ENCODE measurements at places on chromosomes 4 and X.

GRCh38 chr4:137896221-137896737, 345.9 kb downstream of the SLC7A11 start:
- DNase-seq = no peak

GRCh38 chrX:17552044-17552650, 177.1 kb downstream of the NHS start:
- DNase-seq = no peak

GRCh38 chr4:128600410-128600809, 209.1 kb upstream of the JADE1 start:
- DNase-seq = no peak

- DNase-seq = no peak
Observed at GRCh38 chr4:164134388-164134787, 619.5 kb upstream of the SMIM31 start.

DNA sequence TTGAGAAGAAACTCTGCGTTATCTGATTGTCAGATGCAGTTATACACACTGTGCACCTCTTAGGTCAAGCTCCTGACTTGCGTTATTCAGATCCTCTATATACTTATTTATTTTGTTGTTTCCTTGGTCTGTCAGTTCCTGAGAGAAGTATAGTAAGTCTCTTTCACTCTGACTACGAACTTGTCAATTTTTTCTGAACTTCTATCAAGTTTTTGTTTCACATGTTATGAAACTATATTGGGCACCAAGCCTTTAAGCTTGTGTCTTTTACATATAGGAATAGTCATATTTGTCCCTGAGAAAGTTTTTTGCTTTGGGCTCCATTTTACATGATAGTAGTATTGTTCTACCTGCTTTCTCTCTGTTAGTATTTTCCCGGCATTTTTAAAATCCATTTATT, 31.7 kb downstream of the ZNF275 start:
- DNase-seq = no peak

DNA sequence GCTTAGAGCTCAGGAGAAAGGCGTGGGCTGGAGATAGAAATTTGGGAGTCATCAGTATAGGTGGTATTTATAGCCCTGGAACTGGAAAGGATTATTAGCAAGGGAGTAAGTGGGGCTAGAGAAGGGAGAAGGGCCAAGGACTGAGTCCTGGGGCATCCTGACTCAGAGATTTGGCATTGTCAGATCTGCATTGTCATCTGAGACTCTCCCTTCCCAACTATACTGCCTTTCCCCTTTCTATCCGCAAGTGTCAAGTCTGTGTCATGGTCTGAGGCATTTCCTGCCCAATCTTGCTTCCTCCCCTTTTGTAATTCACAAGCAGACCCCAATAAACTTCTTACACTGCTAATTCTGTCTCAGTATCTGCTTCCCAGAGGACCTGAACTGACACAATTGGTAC, 24.4 kb upstream of the SLC25A43 start:
- no peak for DNase-seq

DNA sequence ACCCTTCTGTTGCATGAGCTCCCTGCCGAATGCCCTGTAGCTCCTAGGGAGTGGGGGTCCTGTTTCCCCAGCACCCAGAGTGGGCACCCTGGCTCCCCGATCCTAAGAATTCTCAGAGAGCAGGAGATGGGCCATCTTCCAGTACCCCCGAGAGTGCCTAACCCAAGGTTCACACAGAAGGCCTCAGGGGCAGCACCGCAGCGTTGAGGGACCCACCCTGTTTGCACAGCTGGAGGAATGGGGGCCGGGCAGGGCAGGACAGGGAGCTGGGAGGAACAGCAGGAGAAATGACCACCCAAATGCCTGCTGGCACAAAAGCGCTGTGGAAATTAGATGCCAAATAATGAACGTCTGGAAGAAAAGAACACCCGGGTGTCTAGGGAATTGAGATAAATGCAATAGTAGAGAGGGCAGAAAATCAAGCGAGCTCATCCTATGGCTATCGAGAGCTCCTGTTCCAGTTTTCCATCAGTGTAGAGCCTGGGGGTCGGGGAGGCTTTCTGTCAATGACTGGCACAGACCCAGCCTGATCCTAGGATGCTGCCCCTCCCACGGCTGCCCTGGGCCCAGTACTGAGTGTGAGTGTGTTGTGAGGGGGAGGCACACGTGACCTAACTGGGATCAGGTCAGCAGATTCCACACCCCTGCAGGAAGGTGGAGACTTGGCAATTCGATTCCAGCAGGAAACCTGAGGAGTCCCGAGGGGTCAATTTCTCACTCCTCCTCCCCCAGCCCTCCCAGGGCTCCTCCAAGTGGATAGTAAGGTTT, 25.7 kb downstream of the SEPTIN6 start:
- no peak for DNase-seq

DNA sequence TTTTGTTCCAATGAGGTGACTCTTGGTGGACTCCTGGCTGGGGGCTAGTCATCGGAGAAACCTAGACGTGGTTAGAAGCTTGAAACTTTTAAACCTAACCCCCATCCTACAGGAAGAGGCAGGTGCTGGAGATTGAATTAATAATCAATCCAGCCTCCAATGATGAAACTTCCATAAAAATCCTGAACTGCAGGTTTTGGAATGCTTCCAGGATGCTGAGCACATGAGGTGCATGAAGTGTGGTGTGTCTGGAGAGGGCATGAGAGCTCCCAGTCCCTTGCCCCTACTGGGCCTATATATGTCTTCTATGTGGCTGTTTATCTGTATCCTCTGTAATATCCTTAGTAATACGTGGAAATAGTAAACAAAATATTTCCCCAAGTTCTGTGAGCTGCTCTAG, 90.7 kb upstream of the PDHA2 start:
- no peak for DNase-seq

DNA sequence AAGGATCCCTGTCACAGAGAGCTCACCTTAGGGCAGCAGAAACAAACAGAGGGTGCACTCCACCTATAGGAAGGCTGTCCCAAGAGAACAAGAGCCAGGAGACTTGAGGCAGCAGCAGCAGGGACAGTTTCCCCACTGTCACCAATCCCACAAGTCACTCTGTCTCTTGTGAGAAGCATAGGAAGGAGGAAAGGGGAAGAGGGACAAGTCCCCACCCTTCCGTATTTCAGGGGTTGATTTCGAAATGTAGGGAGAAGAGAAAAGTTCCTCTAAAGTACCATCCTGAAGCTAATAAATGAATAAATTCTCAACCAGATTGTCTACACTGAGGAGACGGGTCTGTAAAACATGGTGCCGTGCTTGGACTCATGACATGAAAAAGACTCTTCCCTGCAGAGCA, 9.5 kb upstream of the TLR8 start:
- DNase-seq = no peak

GRCh38 chr4:94348666-94349065, 6.0 kb upstream of the HPGDS start:
- DNase-seq = no peak

- no peak for DNase-seq
Observed at GRCh38 chrX:129116676-129117470, 406.4 kb downstream of the SMARCA1 start.

- no peak for DNase-seq
Observed at GRCh38 chr4:16122784-16123183, 39.0 kb upstream of the PROM1 start.

DNA sequence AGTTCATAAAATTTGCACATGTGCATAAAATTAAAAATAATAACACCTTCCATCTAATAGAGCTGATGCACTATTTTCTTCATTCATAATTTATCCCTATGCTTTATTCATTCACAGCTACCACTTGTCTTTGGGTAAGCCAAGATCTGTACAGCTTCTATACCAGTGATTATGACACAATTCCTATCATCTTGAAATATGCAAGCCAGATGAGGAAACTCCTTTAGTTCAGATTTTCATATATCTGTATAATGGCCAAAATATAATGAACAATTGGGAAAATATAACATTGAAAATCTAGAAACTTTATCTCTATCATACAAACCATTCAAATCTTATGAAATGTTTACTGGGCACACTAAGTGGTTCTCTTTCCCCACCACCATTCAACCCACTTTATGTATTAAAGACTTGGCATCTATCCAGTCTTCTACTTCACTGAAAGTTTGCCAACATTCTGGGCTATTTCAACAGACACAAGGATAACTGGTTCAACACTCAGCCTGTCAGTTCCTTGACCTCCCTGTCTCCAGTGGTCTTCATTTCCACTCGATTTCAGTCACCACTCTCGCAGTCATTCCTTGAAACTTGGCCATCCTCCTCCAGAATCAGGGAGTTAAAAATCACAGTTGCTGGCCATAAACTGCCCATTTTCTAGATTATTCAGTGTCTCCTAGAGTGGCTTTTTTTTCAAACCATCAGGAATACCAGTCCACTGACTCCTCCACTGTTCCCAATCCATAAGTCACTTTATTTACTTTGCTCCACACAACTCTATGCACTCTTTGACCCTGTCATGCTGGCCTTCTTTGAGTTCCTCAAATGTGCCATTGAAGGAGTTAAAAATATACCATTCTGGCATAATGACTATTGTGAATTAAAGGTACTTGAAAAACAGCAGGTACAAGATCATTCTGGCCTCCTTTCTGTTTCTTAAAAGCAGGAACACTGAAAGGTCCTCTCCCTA, 85.5 kb downstream of the CAMK2D start:
- no peak for DNase-seq

DNA sequence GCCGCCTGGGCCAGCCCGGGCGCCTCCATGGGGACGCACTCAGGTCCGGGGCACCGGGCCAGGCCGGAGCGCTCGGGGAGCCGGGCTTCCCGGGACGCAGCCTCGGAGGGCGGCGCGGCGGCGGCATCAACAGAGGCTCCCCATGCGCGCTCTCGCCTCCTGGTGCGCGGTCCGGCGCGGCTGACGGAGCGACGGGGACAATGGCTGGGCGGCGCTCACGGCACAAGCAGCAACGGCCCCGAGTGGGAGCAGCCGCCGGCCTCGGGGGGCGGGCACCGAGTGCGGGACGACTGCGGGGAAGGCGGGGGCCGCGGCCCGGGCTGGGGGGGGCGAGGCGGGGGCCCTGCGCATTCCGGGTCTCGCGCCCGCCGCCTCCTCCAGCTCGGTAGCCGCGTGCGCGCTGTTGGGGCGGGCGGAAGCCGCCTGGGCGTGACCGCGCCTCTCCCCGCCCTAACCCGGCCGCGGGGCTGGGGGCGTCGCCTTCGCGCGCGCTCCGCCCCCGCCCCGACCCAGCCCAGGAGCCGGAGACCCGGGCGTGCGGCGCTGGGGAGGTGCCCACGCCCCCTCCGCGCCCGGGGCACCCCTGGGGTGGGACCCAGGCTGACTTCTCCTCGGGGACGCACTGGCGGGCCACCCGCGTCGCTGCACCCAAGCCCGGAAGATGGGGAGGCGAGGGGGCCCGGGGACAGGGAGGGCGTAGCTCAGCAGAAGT, at the start of gene PRKX:
Gene PRKX, minus strand, starts transcription at position 425 of the 712 bp plus-strand sequence. Its CDS starts 396 bp downstream, at position 29.
- DNase-seq = peak; percentile 80

DNA sequence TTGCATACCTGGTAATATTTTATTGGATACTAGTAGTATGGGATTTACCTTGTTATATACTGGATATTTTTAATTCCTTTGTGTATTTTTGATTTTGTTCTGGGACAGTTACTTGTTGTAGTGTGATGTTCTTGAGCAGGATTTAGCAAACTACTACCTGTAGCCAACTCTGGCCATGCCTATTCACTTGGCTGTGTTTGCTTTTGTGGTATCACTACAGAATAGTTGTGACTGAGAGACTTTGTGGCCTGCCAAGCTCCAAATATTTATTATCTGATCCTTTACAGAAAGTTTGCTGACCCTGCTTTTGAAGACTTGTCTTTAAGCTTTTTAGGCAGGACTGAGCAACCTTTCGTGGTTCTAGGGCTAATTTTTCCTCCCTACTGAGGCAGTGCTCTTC, 17.8 kb downstream of the ZCCHC4 start:
- DNase-seq = no peak

DNA sequence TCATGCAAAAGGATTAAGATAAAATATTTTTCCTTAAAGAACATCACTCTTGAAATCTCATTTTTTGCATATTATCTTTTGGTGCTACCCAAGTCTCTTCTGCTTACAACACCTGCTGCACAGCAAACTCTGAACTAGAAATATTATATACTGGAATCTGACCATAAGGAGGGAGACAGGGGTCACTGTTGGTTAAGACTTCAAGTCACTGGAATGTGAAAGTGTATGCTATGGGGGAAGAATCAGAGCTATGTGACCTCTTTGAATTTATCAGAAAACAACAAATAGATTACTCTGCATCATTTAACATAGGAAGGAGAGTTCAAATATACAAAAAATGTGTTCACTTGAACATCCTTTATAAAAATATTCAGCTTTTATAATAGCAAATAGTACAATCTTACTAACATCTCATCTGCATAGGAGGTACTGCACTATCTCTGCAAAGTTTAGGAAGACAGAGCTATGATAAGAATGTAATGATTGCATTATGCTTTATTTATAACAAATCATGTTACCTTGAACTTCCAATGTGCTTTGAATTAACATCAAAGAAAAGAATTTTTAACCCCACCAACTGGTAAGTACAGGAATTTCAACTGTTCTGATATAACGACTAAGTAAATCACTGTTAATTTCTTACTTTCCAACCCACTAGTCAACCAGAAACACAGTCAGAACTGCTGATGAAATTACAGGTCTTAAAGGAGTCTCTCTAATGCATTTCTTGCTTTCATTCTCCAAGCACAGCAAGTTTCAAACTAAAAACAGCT, 69.8 kb downstream of the ZNF827 start:
- DNase-seq = no peak

DNA sequence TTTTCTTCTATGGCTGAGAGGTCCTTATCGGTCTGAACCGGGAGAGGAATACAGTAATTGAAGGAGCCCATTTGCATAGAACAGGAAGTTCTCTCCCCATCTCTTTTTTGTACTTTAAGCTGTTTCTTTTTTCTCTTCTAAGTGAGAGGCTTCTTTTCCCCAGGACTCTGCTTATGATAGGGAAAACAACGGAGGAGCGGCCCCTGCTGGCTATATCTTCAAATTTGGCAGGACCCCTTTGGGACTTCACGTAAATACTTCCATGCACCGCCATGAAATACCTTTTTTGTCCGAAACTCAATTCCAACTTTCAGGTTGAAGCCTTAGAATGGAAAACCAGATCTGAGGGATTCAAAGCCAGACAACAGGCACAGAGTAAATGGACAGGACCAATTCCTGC, 1153.0 kb upstream of the INTU start:
- DNase-seq = no peak

GRCh38 chrX:15758140-15758539, 20.1 kb downstream of the CA5B start:
- DNase-seq = no peak

GRCh38 chr4:55671667-55672066, 35.6 kb upstream of the NMU start:
- no peak for DNase-seq

GRCh38 chr4:40998675-40999358, 215.5 kb downstream of the APBB2 start:
- no peak for DNase-seq

DNA sequence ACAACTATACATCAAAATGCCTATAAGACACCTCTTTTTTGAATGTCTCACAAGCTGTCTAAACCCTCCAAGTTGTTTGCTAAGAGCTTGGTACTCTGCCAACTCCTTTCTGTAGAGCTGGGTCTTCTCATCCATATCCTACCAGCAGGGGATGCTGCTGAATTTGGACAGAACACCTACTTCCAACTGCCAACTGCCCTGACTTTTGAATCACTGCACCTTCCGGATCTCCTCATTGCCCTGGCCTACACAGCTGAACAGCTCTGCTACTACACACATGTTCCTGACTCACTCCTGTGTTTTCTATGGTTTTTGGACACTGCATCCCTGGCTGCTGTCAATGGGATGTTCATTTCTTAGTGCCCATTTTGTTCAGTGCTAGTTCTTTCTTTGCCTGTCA, 18.7 kb downstream of the FAM184B start:
- no peak for DNase-seq

- no peak for DNase-seq
Observed at GRCh38 chr4:41120297-41121217, 93.8 kb downstream of the APBB2 start.

Measured in left colon (tissue), 2 donors.